SW480 (cell line): ENCODE measurements at places on chromosomes 1 and 21.

- no peak for DNase-seq
Observed at GRCh38 chr1:209241487-209241886, 342.0 kb upstream of the CAMK1G start.

DNA sequence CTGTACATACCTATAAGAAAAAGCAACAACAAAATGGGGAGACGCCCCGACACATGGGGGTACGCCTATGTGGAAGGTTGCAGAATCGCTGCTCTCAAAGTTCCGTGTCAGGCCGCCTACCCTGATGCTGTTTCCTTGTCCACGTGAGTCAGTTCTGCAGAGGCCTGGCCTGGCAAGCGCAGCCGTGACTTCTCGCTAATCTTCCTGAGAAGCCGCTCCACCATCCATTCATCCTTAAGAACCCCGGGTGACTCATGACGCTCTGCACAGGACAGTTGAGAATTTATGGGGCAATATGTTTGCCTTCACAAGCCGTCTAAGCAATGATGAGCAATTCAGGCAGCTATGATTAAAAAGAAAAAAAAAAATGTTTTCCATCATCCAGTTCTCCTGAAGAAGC is 122.3 kb upstream of the TMPRSS2 start:
- no peak for DNase-seq

GRCh38 chr1:116806245-116806644 is 52.0 kb downstream of the CD2 start:
- DNase-seq = no peak

DNA sequence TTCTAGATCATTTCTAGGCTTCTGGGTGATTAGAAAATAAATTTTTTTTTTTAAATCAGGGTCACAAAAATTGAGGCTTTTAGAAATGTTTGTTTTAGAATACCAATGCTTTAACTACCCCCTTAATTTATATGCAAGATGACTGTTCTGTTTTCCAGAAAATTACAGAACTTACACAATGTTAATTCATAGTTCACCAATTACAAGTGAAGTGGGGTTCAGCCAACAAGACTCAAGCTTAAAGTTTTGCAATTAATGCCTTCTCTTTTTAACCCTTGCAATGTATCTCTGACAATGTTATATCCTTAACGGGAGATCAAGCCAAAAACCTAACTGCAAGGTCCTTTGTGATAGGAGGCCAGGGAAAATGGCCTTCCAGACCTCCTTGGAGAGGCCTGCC is 5.6 kb downstream of the PRELP start:
- no peak for DNase-seq

DNA sequence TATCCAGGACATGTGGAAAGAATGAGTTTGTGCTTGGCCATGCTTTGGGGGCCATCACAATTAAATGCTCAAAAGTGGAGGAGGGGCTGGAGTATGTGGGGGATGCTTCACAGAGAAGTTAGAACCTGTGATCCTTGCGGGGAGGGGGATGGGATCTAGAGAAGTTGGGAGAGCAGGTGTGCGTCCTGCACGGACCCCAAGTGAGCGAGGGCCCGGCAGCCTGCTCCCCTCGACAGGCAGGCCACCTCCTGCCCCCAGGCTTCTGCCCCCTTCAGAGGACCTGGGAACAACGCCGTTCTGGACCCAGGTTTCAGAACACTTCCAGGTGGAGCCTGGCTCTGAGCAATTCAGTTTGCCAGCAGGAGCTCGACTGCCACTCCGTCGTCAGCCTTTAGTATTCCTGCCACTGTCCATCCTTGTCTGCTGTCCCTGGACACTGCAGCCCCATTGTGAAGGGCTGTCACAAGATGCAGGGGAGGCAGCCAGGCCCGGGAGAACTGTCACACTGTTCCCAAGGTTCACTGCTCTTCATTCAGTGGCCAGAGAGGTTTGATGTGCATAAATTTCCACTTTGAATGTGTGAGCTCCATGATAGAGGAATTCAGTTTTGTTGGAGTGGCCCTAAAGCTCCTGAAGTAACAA is 112.2 kb downstream of the DHRS3 start:
- no peak for DNase-seq
